Mammary epithelial cell (primary cell): ENCODE measurements at places on chromosomes 16 and 17. TPM values are rescaled to one million over a fixed set of nuclear protein-coding genes. Genes with fewer than 3 reads are reported as not detected.

DNA sequence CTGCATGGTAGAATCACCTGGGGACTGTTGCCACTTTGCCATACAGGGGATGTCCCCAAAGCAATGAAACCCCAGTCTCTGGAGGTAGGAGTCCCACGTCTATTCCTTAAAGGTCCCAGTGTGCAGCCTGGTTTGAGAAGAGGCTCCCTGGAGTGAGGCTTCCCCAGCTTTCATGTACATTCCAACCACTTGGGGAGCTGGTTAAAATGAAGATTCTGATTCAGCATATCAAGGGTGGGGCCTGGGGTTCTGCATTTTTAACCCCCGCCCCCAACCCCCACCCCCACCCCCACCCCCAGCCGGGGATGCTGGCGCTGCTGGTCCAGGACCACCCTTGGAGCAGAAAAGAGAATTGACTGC is 241.2 kb downstream of the FOXL1 start:
- no peak for DNase-seq

DNA sequence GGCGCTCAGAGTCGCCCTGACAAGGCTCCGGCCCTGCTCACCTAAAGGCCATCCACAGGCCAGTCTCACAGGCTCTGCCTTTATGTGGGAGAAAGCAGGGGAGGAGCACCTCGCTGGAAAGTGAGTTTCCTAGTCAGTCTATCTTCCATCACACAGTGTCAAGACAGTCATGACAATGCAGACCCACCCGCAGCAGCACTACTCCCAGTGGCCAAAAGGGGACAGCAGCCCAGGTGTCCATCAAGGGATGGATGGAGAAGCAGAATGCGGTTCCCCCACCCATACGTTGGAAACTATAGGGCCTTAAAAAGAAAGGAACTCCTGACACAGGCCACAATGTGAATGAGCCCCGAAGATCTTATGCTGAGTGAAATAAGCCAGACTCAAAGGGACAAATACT is 226.8 kb downstream of the ENGASE start:
- no peak for DNase-seq

DNA sequence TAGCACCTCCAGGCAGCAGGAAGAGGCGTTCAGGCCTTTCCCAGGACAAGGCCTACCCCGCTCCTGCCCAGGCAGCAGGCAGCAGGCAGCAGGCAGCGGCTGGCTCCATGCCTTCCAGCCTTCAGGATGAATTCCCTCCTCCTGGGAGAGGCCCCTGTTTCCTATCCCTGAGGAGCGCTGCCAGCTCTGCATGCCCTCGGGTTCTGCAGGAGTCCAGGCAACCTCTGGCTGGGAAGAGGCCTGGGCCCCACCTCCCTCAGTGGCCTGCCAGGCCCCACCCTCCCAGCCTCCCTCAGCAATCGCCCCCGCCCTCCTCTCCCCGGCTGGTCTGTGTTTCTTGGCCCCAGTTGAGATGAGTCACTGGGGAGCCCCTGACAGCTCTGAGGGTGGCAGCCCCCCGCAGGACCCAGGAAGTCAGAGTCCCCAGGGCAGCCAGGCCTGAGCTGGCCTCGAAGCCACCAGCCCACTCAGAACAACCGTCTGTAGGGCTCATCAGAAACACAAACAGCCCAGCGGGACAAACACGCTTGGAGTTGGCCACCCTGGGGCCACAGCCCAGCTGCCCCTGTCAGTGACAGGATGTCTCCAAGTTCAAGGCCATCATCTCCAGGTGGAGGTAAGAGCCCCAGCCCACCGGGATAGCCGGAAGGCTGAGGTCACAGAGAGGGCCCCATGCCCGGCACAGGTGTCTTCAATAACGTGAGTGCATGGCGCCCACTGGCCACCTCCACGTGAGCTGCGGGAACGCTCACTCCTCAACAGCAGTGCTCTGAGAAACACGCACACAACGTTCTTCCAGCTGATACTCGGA is 39.5 kb upstream of the CIBAR2 start:
- peak; percentile 76 for DNase-seq

GRCh38 chr17:67476787-67477335 is 99.8 kb downstream of the PITPNC1 start:
- no peak for DNase-seq

GRCh38 chr17:64074704-64075426 is 54.4 kb upstream of the ICAM2 start:
- DNase-seq, result peak; percentile 82

GRCh38 chr16:12086822-12087221 is 110.3 kb downstream of the SNX29 start:
- DNase-seq, result no peak

- DNase-seq, result no peak
Measured at GRCh38 chr17:21113049-21113690, 13.6 kb upstream of the DHRS7B start.

GRCh38 chr17:56838687-56839086 is 4.7 kb downstream of the DGKE start:
- no peak for DNase-seq

DNA sequence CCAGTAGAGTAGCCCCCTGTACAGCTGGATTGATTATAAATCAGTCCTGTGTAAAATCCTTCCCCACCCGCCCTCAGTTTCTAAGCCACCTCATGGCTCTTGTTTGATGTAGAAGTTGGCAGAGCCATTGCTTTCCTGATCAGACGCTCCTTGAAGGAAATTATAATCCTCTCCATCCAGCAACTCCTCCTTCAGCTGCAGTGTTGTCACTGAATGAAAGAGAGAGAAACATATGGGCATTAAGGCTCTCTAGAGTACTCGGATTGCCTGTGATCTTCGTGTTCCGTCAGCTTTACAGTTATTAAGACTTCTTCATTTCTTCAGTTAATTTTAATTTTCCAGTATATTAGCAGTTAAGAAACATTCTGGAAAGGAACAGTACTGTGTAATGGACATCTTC is 14.3 kb downstream of the NME2 start:
- DNase-seq, result no peak

DNA sequence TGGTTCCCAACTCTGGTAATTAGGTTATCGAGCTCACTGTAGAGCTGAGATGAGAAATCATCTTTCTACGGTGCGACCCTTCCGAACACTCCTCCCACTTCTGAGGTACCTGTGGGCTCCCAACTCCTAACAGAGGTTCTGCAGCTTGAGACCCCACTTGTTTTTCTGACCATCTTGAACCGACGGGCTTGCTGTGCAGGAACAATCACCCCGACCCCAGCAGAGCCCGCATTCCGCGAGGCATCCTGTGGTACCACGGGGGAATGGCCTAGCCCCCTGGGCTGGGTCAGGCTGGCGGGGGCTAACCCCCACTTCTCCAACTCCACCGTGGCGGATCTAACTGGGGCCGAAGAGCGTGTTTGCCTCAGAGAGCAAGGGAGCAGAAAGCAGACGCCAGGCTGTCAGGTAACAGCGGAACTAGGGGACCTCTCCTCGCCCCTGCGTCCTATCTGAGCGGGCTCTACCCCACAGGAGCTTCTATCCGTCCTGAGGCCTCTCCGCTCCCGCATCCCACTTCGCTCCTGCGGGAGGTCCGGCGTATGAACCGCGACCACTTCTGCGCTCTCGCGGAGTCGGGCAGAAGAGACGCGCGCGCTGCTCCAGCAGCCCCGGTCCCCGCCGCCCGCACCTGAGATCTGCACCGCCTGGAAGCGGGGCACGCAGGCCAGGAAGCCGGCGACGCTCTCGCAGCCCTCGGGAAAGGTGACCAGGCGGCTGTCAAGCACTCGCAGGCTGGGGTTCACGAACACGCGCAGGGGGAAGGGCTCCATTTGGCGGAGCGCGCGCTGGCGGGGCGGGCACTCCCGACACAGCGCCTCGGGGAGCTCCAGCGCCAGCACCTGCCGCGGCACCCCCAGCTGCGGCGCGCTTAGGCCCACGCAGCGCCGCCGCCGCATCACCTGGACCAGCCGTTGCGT is 761 bp downstream of the PDF start:
- DNase-seq, result peak; percentile 48

The TBX2 gene
- polyA plus RNA-seq, result not detected

The CYBC1 gene
- 30.3 TPM for polyA plus RNA-seq

The NOS2 gene
- not detected for polyA plus RNA-seq

The HEXD gene
- polyA plus RNA-seq, result 8.0 TPM

The BEAN1 gene
- polyA plus RNA-seq, result 0.61 TPM

The MBTPS1 gene
- 48.8 TPM for polyA plus RNA-seq
